ENCODE measurements at places on chromosomes 1 and 21. TPM values are rescaled to one million over a fixed set of nuclear protein-coding genes. Genes with fewer than 3 reads are reported as not detected.
A peak's percentile ranks its signal among the peaks of the same experiment; 100 is the strongest.

DNA sequence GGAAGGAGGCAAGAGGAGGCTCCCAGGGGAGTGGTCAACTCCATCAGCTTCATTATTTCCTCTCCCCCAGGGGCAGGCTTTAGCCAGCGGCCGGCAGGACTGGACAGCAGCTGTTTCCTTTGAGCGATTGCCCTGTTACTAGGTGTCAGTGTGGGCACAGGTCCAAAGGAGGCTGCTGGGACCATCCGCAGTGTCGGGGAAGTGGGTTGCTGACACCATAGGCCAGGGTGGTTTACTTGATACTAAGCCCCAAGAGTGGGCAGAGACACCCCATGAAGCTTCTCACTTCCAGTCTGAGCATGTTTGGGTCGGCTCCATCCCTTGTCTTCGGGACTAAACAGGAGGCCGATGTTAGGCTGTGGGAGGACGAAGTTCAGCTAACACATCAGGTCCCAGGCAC lies 63.6 kb downstream of the KAZN start:
- no peak for DNase-seq

DNA sequence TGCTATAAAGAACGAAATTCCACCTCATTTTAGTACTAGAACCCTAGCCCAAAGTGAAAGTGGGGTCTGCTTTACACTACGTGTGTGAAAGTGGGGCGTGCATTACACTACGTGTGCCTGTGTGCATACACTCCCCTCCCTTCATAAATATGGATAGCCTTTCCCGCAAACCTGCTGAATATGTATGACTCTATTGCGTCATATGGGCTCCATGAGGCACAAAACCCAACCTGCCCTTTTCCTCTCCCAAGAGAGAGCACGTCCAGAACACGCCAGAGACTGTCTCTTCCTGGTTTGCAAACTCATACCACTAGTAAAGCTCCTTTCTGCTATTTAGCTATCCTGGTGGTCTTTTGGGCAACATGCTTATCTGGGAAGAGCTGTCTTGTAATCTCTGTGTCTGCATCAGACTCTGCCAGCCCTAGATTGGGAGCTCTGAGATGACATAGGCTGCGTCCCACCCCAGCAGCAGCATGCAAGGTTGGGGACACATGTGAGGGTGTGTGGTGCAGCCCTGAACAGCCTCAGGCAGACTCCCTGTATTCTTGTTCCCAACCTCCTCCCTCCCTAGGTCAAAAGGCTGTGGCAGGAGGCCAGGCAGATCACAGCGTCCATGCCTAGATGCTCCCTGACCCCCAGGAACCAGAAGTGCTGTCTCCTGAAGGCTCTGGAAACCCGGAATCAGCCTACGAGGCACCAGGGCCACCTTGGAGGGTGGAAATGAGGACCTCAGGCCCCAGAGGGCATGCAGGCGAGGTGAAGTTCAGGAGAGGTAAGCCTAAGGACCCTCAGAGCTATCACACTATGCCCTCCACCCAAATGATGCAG lies 12.3 kb upstream of the PADI1 start:
- no peak for DNase-seq

DNA sequence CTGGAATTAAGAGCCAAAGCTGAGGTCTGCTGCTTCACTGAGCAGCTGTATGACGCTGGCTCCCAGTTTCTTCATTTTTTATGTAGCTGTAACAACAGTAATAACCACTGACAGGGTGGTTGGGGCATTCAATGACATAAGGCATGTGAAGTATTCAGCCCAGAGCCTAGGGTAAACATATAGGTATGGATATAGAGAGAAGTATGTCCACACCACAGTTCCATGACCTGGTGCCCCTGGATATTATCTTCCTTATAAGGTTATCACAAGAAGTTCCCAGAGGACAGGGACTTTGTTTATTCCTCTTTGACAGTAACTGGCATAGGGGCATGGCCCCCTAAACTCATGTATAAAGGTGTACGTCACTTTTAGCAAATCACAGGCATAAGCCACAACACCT lies 14.7 kb downstream of the RAB42 start:
- DNase-seq, result no peak

DNA sequence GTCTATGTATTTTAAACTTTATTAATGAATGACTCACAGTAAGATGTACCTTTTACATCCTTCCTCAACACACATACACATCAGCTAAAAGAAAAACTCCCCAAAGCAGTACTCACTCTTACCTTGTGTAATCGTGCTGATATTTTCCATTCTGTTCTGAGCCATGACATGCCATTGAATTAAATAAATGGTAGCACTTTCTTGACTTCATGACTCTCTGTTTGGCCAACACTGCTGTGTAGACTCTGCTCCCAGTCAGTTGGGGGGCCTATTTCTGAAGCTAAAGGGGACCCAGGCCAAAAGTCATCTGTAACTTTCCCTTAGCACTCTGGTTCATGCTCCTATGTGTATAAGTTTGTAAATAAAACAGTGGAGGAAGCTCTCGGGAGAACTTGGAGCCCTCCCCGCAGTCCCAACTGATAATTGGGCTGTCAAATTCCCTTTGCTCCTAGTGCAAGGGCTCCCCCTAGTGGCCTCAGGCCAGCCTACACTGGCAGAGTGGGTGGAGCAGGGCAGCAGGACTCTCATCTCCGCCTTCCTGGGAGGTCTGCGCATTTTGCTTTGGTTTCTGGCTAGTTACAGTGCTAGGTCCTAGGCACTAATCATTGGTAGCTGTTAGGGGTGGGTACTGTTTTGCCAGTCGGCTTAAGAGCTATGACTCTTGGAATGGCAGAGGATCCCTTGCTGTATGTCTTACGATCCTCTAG lies 1.7 kb upstream of the FYB2 start:
- DNase-seq, result peak; percentile 77

- no peak for DNase-seq
Measured at GRCh38 chr1:20373286-20373685, 82.6 kb downstream of the VWA5B1 start.

DNA sequence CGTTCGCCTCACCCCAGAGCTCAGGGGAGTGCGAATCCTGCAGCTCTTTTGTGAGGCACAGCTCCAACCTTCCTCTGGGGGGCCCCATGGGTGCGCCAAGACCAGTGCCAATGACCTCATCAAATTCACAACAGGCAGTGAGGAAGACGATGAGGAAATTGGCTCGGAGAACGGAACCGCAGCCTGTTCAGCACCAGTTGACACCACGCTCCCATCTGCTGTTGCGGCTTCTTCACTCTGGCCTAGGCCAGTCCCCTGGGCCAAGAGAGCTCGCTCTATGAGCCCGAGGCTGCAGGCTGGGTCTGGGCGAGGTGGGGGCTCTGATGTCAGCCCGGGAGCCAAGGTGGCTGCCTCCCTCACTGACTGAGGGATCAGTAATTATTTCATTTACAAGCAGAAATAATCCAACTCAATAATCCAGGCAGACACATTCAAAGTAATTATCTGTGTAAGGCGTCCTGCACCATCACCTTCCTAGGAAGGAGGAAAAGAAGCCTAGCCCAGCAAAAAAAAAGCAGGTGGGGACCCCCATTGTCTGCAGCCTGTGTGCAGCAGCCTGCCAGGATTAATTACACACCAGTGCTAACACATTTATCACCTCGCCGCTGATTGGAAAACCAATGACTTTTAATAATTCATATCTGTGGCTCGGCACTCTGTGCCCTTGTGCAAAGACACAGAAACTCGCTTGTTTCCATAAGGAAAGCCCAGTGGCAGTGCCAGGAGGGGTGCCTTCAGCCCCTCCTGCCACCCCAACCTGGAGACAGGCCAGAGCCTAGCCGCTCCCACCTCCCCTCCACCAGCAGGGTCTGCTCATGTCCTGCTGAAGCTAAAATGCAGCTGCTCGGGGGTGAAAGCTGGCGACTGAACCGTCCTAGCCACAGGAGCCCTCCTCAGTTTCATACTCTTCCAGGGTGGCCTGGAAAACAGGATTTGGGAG lies 1.9 kb downstream of the PLEKHA6 start:
- DNase-seq, result no peak

GRCh38 chr1:172977296-172978017 lies 73.3 kb downstream of the TNFSF18 start:
- DNase-seq, result no peak

DNA sequence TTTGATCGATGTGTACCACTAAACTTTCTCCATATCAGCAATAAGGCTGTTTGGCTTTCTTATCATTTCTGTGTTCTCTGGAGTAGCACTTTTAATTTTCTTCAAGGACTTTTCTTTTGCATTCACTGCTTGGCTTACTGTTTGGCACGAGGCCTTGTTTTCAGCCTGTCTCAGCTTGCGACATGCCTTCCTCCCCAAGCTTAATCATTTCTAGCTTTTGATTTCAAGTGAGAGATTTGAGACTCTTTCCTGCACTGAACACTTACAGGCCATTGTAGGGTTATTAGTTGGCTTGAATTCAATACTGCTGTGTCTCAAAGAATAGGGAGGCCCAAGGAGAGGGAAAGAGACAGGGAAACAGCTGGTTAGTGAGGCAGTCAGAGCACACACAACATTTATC lies 120.6 kb upstream of the KCND3 start:
- peak; percentile 10 for DNase-seq

- DNase-seq, result no peak
Measured at GRCh38 chr21:32322676-32323075, 24.0 kb downstream of the MRAP start.

DNA sequence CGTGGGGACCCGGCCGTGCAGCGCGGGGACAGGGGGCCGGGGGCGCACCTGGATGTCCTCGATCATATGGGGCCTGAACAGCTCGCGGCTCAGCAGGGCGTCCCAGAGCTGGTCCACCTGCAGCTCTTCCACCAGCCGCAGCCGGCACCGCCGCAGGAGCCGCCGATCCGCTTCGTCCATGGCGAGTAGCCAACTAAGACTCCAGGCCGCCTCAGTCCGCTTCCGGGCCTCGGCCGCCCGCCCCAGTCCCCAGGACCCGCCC lies at the start of gene CASP9:
Gene CASP9, minus strand, starts transcription at position 195 of the 262 bp plus-strand sequence. Its CDS starts 15 bp downstream, at position 180.
- DNase-seq, result no peak

- DNase-seq, result no peak
Measured at GRCh38 chr1:63189677-63190076, 132.7 kb upstream of the FOXD3 start.

DNA sequence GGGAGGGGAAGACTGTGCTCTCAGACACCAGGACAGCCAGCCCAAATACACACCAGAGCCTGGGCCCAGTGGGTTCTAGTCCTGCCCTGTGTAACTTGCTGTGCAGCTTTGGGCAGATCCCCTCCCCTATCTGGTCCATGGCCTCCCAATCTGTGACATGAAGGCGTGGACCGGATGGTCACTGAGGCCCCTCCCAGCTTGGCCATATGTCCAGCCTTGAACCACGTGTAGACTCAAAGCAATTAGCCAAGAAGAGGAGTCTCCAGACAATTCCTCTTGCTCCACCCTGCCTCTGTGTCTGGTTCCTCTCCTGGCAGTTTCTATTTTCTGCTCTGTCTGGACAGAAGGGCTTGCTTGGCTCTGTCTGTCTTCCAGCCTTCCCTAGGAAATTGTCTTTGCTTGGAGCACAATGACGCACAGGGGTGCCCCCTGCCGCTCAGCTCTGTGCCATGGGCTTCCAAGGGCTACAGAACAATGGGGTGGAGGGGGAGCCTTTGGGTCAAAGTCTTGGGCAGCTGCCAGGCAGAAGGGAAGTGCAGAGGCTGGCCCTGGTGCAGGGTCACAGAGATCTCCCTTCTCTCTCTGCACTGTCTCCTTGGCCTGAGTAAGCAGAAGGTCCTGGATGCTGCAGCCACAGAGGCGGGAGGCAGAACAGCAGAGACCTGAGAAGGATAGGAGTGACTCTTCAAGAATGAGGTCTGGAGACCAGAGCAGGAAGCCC lies 66.1 kb downstream of the TENT5C start:
- no peak for DNase-seq

DNA sequence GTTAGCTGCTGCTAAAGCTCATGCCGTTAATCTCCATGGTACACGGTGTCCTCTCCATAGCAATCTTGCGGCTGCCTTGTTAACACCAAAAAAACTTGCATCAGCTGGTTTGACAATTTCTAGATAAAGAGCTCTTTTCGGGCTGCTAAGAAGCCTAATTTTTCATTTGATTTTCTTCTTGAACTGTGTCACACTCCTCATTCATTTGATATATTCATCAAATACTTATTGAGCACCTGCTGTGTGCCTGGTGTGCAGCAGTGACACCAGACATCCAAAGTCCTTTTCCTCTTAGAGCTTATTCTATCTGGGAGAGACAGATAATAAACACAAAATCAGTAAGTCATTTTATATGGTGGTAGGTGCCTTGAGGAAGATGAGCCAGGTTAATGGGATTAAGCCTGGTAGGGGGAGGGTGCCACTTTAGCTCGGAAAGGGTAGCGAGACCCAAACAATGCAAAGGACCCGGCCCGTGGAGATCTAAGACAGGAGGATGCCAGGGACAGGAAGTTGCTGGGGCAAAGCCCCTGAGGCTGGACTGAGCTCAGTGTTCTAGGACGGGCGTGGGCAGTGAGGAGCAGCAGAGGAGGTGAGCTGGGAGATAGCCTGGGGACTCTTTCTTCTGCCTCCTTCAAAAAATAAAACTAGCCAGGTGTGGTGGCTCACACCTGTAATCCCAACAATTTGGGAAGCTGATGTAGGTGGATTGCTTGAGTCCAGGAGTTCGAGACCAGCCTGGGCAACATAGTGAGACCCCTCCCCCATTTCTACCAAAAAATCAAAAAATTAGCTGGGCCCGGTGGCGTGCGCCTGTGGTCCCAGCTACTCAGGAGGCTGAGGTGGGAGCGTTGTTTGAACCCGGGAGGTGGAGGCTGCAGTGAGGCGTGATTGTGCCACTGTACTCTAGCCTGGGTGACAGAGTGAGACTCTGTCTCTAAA lies 50.7 kb upstream of the LGALS8 start:
- DNase-seq, result no peak

DNA sequence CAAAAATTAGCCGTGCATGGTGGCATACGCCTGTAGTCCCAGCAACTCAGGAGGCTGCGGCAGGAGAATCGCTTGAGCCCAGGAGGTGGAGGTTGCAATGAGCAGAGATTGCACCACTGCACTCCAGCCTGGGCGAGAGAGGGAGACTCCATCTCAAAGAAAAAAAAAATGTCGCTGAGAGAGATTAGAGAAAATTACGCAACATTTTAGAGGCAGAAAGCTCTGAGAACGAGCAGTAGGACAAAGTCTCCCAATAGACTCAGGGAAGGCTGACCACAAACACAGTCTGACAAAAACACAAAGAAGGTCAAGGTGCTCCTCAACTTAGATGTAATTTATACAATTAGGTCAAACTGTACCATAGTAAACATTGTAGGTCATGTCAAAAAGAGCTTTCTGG lies 367.6 kb upstream of the ZRANB2 start:
- no peak for DNase-seq

- no peak for DNase-seq
Measured at GRCh38 chr1:213585959-213586586, 401.7 kb upstream of the PROX1 start.

GRCh38 chr1:94698759-94699502 lies 121.2 kb upstream of the SLC44A3 start:
- DNase-seq, result no peak

SPRR2B gene
- not detected for total RNA-seq

TMPRSS3 gene
- total RNA-seq, result 0.27 TPM

MTMR11 gene
- 25.5 TPM for total RNA-seq

C1orf94 gene
- 2.3 TPM for total RNA-seq

UTS2 gene
- not detected for total RNA-seq

OR2L8 gene
- 2.4 TPM for total RNA-seq

C1QTNF12 gene
- not detected for total RNA-seq

LINGO4 gene
- total RNA-seq, result 2.3 TPM

NGF gene
- 1.1 TPM for total RNA-seq

S100B gene
- 0.91 TPM for total RNA-seq
